ENCODE measurements at places on chromosomes 2 and 18.

DNA sequence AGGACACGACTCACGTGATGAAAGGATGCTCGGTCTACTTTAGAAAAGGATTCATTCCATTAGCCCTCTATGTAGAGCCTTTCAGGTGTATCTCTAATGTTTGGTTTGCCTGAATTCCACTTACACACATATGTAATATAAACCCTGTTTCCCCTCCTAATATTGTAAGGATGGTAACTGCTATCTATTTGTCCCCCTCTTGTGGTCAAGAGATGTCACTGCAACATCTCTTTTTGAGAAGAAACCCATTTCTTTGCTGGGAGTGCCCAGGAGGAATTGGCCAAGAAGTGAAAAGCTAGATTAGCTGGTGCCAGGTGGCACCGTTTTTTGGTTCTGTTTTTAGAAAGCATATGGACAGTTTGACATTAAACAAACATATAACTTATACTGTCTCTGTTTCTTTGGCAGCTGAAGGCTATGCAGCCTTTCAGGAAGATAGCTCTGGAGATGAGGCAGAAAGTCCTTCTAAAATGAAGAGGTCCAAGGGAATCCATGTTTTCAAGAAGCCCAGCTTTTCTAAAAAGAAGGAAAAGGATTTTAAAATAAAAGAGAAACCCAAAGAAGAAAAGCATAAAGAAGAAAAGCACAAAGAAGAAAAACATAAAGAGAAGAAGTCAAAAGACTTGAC lies 41.2 kb downstream of the RALBP1 start:
- no peak for DNase-seq

GRCh38 chr2:172931918-172932520 lies 143.6 kb upstream of the MAP3K20 start:
- peak; percentile 22 for DNase-seq

DNA sequence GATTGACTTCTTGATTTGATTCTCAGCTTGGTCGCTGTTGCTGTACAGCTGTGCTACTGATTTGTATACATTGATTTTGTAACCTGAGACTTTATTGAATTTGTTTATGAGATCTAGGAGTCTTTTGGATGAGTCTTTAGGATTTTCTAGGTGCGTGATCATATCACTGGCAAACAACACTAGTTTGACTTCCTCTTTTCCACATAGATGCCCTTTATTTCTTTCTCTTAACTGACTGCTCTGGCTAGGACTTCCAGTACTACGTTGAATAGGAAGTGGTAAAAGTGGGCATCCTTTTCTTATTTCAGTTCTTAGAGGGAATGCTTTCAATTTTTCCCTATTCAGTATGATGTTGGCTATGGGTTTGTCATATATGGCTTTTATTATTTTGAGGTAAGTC lies 101.3 kb downstream of the OSBPL1A start:
- no peak for DNase-seq

- DNase-seq, result no peak
Measured at GRCh38 chr2:47796090-47796697, 13.2 kb downstream of the MSH6 start.

- DNase-seq, result no peak
Measured at GRCh38 chr2:143481733-143482132, 352.5 kb downstream of the ARHGAP15 start.

DNA sequence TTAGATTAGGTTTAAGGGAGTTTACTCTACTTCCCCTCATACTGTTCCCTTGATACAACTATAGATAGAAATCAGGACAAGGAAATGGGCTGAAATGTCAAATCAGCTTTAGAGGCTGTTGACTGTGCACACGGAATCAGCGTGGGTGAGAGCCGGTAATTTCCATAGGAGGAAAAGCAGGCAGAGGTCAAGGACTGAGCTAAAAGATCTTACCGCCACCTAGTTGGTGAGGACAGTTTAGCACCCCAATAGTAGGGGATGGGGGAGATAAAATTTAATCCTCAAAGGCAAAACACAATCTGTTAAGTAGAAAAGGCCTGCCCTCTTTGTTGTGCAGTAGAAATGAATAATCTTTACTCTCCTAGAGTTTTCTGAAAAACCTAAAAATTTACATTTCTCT lies 1154.5 kb upstream of the CHAC2 start:
- DNase-seq, result no peak

DNA sequence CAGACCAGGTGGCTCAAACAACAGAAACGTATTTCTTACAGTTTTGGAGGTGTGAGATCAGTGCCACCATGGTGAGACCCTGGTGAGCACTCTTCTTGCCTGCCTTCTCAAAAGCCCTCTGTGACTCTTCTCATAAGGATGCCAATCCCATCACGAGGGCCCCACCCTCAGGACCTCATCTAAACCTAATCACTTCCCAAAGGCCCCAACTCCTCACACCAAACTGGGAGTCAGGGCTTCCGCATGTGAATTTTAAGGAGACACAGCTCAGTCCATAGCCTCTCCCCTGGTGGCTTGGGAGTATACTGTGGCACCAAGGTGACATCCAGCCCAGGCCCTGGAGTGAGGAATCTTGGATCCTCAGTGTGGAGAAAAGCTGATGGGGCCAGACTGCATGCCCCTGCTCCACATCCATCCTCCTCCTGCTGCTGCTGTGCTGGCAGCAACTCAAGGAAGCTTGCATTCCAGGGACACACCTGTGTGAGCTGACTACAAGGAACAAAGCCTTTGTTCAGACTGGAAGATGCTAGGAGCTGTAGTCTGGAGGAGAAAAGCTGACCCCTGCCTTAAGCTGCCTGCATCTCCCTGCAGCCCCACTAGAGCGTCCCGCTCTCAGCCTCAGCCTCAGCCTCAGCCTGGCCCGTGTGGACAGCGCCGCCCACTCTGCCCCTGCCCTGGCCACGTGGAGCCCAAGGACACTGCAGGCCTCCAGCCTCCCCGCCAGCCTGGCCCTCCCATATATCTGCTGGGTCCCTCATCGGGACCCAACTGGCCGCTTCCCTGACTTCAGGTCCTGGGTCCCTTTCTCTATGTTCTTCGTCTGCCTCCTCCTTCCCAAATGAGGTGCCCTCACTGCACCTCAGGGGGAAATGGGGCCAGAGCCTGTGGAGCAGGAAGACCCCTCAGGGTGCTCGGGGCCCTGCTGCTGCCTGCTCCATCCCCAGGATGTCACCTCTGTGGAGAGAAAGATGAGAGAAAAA lies 87.8 kb upstream of the RAB6C start:
- DNase-seq, result no peak

DNA sequence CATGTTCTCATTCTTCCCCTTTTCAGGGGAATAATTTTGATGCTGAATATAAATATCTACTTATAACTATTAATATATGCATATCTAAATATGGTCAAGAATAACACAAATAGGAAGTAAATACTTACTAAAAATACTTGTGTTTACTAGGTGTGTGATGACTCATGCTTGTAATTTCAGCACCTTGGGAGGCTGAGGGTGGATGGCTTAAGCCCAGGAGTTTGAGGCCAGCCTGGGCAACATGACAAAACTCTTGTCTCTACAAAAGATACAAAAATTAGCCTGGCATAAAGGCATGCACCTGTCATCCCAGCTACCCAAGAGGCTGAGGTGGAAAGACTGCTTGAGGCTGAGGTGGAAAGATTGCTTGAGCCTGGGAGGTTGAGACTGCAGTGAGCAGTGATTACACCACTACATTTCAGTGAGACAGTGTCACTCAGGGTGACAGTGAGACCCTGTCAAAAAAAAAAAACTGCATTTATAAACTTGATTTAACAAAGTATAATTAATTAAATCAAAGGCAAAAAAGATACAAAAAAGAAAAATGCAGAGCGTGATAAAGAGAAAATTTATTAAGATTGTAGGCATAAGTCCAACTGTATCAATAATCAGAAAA lies 703.1 kb upstream of the VRK2 start:
- no peak for DNase-seq

GRCh38 chr18:11488175-11488574 lies 121.2 kb upstream of the SLC35G4 start:
- DNase-seq, result no peak

- no peak for DNase-seq
Measured at GRCh38 chr2:125318740-125319139, 1293.7 kb downstream of the CNTNAP5 start.

DNA sequence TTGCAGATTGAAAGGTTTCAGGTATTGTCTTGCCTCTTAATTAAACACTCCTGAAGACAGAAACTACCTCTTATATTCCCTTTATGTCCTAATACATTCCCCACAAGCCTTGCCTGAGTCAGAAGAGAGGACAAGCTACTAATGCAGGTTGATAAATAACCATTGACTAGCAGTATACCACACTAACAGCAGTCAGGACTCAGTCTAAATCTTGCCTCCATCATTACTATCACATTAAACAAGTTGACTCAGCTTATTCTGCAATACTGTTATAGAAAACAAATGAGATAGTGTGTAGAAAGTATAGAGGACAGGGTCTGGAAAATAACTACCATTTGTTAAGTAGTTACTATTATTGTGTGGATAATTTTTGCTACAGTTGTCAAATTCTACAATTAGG lies 63.8 kb downstream of the TTC21B start:
- DNase-seq, result no peak

- DNase-seq, result peak; percentile 62
Measured at GRCh38 chr2:100610381-100610831, 47.6 kb downstream of the PDCL3 start.

GRCh38 chr18:58195278-58195765 lies 151.3 kb downstream of the NEDD4L start:
- DNase-seq, result no peak

DNA sequence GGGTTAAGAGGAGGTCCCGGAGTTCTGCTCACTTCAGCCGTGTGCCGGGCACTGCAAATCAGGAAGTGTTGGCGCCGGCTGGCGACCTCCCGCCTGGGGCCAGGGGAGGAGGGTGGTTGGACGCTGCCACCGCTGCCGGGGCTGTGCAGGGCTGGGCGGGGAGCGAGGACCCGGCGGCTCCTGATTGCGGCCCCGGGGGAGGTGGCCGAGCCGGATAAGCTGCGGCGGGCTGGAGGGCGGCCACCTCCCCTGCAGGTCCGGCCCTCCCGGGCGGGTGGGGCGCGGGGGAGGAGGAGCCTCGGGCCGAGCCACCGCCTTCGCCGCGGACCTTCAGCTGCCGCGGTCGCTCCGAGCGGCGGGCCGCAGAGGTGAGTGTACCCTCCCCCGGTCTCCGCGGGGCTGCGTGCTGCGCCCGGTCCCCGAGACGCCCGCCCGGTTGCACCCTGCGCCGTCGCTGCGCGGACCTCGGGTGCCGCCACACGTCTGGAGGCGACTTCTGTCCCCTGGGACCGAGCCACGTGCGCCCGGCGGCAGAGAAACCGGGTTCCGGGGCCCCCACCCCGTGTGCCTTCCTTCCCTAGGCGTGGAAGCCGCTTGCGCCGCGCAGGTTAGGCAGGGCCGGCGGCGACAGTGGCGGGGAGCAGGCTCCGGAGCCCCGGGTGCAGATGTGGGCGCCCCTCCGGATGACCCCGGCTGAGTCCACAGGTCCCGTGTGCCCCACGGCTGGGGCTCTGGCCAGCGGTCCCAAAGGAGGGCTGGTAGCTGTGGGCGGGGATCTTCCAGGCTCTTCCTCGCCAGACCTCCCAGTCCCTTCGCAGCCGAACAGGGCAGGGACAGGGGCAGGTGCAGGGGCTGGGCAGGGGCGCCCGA lies at the start of gene STEAP3:
TSS of gene STEAP3 (plus strand) at position 314 of the 870 bp plus-strand sequence. CDS start 7,179 bp downstream, outside the sequence.
- DNase-seq, result no peak

GRCh38 chr2:110718990-110719389 lies 13.4 kb upstream of the ACOXL start:
- DNase-seq, result no peak

- no peak for DNase-seq
Measured at GRCh38 chr2:136809998-136810397, 44.7 kb downstream of the THSD7B start.

DNA sequence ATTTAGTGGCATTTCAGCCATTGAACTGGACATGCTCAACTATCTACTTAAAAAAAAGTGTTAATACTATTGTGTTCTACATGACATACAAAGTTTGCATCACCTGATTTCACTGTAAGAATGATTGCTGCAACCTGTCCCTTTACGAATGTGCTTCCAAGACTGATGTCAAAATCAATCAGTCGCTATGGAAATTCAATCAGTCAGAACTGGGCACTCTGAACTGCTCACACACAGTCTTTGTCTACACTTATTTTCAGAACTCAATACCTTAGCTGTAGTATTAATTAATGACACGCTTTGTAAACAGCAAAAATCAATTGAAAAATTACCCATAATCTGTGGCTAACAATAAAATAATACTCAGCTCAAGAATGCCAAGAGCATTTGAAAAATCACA lies 70.3 kb upstream of the KLHL29 start:
- no peak for DNase-seq

- DNase-seq, result no peak
Measured at GRCh38 chr2:186017278-186017677, 278.7 kb downstream of the FSIP2 start.

GRCh38 chr2:240198226-240198625 lies 57.8 kb upstream of the OTOS start:
- DNase-seq, result no peak

DNA sequence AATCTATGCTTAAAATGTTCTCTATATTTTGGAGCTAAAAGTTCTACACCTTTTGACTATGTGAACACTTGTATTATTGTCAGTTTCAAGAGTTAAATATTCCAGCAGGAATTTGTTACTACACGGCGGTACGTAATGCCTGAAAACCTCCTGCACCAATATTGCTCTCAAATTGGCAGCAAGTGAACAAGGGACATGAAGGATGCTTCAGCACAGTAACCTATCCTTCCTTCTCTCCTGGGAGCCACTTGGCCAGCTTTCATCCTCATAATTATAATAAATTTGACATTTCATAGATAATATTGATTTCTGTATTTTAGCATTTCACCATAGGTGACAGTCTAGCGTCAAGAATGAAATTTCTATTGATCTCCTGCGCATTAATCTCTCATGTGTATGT lies 197.6 kb downstream of the NR4A2 start:
- DNase-seq, result no peak

GRCh38 chr2:100785626-100786296 lies 34.2 kb upstream of the NPAS2 start:
- no peak for DNase-seq

- DNase-seq, result no peak
Measured at GRCh38 chr2:163906410-163906809, 170.6 kb upstream of the FIGN start.

DNA sequence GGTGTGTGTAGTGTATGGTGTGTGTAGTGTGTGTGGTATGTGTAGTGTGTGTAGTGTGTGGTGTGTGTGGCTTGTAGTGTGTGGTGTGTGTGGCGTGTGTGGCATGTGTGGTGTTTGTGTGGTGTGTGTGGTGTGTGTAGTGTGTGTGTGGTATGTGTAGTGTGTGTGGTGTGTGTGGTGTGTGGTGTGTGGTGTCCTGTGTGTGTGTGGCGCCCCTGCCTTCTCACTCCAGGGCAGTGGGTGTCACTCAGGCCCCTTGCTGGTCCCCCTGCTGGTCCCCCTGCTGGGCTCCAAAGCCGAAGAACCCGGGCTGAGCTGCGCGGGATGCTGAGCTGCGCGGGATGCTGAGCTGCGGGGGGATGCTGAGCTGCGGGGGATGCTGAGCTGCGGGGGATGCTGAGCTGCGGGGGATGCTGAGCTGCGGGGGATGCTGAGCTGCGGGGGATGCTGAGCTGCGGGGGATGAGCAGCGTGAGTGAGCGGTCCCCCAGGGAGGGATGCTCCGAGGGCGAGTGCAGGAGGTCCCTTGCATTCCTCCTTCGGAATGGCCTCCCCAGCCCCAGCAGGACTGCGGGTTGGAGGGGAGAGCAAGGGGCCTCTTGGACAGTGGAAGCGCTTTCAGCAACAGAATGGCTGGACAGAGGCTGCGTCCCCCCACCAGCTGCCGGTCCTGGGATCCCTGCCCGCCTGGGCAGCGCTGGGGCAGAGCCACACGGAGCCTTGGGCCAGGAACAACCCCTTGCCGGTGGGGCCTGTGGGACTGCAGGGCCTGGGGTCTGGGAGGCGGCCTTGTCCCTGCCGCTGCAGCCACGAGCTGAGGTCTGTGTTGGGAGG lies 3.4 kb upstream of the RTP5 start:
- no peak for DNase-seq
